ENCODE measurements at places on chromosomes 6 and 20.

GRCh38 chr20:4929686-4930397 lies 71.5 kb downstream of the SLC23A2 start:
- DNase-seq, result no peak

GRCh38 chr6:27138837-27139755 lies 108.4 kb upstream of the PRSS16 start:
- DNase-seq, result no peak

GRCh38 chr6:135235716-135236115 lies 54.6 kb downstream of the MYB start:
- no peak for DNase-seq

DNA sequence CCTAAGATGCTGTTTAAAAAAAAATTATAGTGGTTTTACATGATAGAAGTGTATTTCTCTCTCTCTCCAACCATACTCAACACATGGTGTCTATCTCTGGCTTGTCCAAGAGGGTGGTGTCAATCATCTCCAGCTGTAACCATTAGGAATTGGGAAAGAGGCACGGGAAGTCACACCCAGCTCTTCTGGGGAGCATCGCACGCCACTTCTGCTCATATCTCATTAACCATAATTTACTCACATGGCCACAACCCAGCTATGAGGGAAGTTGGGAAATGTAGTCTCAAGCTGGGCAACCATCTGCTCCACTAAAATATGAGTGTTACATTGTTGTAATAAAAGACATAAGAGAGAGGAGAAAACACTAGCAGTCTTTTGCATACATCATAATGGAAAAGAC lies 30.4 kb upstream of the TSHZ2 start:
- no peak for DNase-seq

DNA sequence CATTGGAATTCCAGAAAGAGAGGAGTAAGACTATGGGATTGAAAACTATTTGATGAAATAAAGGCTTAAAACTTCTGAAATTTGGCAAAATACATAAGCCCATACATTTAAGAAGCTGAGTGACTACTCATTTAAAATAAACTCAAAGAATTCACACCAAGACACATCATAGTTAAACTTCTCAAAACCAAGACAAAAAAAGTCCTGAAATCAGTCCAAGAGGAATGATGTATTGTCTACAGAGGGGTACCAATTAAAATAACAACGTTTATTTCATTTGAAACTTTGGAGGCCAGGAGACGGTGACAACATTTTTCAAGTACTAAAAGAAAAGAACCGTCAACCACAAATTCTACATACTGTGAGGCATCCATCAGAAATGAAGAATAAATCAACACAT lies 841.4 kb upstream of the MAP3K7 start:
- DNase-seq, result no peak

DNA sequence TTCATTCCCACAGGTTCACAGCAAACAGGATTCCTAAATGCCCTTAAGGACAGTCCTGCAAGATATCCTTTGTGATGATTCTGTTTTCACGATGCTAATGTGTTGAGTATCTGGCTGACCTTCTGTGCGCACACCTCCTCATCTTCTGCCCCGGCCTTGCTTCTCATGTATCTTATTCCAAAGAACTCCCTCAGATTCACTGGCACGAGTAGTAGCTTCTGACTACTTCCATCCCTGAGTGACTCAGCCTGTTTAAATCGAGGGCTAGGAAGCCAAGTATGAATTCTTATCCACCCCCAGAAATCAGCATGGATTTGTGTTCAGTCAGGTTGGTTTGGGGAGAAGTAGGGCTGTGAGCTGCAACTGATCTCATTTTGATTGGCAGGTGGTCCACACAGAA lies 190.2 kb upstream of the SNX9 start:
- DNase-seq, result peak; percentile 56

GRCh38 chr6:52499026-52499425 lies 77.8 kb downstream of the TRAM2 start:
- DNase-seq, result no peak

- no peak for DNase-seq
Observed at GRCh38 chr6:25366903-25367545, 87.8 kb downstream of the CARMIL1 start.

DNA sequence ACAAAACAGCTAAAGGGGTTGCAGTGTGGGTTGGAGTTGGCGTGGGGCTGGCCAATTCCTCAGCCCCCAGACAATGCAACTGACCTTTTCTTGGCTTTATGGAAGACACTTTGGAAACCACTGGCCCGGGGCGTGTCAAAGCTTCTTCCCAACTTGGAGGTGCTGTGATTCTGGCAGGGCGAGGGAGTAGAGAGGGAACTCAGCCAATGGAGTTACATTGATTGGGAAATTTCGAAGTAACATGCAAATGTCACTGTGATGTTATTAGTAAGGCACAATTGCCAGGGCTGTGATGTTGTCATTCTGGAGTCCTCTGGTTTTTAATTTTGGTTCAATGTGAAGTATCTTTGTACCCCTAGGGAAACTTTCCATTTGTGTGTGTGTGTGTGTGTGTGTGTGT lies 41.5 kb upstream of the EPB41L1 start:
- no peak for DNase-seq

GRCh38 chr6:111377558-111378120 lies 105.4 kb downstream of the REV3L start:
- no peak for DNase-seq

DNA sequence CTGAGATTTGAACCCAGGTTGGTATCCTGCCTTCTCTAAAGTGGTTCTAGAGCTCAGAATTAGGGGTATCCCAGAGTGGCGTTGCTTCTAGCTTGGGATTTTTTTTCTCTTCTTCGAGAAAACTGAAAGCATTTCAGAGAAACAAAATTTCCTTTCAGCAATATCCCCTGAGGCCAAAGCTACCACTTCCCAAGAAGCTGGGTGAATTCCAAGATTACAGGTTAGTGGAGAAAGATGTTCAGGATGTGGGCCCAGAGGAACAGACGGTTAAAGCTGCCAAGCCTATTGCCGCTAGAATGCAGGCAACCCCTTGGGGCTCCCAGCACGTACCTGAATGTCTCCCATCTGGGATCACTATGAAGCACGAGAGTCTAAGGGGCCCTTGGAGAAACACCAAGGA lies 134.1 kb downstream of the FOXO3 start:
- DNase-seq, result no peak

DNA sequence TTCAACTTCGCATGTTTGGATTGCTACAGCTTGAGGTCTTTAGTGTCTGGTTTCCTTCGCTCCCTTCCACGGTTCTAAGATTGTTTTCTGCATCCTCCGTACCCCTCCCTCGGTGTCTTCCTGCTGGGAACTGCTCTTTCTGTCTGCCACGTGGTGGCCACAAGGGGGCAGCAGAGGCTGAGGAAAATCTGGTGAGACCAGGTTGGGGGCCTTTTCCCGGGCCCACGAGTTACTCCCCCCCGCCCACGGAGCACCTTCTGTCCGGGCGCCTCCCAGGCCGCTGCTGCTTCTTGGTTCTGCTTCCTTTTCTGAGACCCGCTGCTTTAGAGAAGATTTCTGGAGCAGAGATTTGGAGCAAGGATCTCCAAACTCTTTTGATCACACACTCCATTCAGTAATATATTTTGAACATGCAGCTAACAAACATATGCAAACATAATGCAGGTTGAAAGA lies 21.1 kb upstream of the NOTCH4 start:
- peak; percentile 94 for DNase-seq

DNA sequence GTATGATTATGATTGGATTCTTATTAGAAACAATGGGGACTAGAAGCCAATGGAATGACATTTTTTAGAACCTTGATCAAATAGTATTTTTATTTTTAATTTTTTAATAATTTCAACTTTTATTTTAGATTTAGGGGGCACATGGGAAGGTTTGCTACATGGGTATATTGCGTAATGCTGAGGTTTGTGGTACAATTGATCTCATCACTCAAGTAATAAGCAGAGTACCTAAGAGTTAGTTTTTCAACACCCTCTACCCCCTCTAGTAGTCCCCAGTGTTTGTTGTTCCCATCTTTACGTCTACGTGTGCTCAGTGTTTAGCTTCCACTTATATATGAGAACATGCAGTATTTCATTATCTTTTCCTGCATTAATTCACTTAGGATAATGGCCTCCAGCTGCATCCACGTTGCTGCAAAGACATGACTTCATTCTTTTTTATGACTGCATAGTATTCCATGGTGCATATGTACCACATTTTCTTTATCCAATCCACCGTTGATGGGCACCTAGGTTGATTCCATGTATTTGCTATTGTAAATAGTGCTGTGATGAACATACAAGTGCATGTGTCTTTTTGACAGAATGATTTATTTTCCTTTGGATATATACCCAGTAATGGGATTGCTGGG lies 281.1 kb upstream of the MAN1A1 start:
- DNase-seq, result no peak

- no peak for DNase-seq
Observed at GRCh38 chr6:151592449-151593159, 98.8 kb downstream of the CCDC170 start.

- no peak for DNase-seq
Observed at GRCh38 chr6:112288475-112288874, 34.1 kb upstream of the LAMA4 start.

DNA sequence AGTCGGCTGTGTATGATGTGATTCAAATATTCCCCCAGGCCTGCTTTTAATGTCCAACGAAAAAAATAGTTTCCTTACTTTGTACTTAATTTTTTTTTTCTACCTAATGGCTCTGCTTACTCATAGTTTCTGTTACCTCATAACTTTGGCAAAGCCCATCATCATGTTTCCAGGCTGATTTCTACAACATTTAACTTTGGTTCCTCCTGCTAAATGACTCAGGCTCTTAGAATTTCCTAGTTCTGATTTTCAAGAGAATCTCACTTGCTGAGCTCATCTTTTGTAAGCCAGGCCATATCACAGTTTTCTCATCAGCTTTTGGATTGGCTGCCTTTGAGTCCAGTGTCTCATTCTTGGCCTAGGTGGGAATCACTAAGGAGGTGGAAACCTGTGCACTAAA lies 323.1 kb downstream of the HDGFL1 start:
- no peak for DNase-seq

DNA sequence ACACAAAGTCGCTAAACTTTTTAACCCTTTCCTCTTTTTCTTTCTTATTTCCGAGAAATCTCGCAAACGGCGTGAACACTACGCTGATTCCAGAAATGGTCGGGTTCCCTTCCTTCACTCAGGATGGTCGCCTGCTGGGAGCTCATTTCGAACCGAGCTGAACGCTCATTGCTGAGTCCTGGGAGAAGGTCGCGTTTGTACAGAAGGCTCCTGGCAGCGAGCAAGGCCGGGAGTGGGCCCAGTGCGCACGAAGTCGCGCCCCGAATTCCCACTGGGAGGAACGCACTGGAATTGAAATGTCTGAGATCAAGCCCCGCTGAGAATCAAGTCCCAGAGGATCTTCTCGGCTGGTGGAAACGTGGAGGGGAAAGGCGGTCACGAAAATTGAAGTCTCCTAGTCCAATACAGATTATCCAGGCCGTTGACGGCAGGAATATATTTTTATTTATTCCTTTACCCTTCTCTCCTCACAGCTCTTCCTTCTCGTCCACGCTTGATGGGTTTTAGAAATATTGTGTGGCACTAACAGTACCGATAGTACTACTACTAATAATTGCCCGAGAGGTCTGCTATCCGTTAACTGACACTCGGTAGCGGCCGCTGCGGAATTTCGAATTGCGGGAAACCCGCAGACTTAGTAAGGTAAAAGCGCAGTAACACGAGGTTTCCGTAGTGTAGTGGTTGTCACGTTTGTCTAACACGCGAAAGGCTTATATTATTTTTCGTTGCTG lies 207.2 kb upstream of the ZNF184 start:
- DNase-seq, result no peak

DNA sequence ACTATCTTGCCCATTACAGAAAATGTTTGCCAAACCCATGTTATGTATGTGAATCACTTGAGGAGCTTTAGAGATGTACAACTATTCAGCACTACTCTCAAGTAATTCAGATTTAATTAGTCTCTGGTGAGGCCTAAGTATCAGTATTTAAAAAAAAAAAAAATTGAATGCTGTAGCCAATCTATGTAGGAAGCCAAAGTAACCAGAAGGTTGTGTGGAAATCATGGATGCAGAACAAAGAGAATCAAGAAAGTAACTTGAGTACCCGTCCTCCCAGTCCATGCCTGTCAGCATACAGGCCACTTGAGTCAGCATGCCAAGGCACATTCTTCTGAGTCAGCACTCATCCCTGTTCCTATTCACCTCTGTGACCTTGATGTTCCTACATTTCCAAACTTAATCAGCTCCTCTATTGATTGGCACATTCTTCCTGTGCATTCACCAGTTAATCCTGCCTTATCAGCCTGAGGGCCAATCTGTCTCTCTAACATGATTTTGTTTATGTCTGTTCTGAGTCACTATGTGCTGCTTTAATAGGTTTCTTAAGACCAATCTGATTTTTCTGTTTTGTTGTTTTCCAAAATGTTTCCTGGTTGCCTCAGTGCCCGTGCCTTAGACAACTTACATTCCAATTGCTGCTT lies 165.6 kb downstream of the KCNQ5 start:
- no peak for DNase-seq

DNA sequence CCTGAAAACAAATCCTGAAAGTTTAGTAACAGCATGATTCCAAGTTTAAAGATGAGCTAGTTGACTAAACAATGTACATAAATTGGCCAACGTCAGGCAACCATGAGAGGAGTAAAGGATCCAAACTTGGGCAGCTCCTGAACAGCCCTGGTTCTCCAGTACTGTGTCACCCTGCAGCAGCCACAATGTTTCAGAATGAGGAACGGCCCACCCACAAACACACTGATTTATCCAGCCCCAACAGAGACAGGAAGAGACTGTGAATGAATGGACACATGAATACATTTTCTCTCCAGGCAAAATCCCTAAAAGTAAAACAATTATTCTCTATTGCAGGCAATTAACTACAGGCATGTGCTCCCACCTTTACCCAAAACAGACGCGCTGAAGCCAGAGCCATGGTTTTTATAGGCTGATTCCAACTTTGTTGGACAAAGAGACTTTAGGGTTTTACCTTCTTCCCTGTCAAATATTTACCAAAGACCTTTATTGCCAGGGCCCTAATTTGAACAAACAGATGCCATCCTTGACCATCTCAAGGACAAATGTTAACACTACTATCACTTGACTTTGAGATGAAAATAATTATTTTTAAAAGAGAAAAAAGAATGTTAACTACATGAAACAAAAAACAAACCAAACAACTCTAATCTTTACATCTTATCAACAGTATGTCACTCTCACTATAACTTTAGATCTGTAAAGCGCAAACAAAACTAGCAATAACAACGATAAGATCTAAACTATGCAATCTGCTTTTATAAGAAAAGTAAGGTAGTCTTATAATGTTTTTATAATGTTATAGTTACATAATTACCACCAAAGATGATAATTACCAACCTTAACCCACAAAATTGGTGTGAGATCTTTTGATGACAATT lies 22.9 kb downstream of the CNKSR3 start:
- DNase-seq, result no peak

GRCh38 chr6:125524356-125524755 lies 222.6 kb upstream of the HDDC2 start:
- no peak for DNase-seq

GRCh38 chr6:56902641-56903464 lies 52.1 kb upstream of the BEND6 start:
- no peak for DNase-seq

DNA sequence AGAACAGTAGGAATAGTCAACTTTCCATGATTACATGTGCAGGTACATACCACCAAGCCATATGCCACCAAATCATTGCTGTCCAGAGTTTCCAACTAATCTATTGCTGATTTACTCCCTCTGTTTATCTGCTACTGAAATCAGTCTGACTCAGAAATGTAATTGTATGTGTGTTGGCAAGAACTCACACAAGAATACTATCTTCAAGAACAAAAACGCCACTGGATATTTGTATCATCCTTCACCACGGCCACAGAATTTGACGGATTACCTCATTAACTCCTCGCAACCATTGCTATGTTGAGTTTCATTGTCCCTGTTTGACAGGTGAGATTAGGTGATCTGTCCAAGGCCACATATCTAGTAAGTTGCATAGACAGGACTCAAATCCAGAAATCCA lies 159.2 kb downstream of the GMPR start:
- DNase-seq, result no peak

Data from posterior vena cava (tissue), 2 donors.